ENCODE measurements at places on chromosomes 11 and 22.

GRCh38 chr22:41780746-41781505, 19.6 kb upstream of the CCDC134 start:
- peak; percentile 96 for DNase-seq

DNA sequence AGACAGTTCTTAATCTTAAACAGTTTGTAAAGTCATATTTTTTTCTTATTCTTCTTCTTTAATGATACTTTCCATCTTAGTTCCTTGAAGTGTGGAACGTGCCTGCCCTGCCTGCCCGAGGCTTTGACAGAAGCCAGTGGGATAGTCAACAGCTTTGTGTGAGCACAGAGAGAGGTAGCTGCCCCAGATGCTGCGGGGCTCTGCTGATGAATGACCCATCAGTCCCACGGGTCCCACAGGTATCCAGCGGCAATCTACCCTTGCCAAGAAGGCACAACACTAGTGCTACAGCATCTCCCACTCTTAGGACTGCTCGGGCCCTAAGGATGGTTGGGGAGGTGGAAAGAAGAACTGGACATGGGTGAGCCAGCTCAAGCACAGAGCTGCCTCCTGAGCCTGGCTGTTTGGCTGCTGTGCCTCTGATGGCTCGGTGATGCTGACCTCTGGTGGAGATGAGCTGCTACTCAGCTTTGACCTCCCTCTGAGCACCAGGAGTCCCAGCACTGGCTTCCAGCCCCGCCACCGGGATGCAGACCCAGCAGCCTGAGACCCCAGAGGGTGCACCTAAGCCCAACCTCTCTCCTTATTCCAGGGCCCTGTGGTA, 11.8 kb upstream of the APLNR start:
- DNase-seq = no peak

DNA sequence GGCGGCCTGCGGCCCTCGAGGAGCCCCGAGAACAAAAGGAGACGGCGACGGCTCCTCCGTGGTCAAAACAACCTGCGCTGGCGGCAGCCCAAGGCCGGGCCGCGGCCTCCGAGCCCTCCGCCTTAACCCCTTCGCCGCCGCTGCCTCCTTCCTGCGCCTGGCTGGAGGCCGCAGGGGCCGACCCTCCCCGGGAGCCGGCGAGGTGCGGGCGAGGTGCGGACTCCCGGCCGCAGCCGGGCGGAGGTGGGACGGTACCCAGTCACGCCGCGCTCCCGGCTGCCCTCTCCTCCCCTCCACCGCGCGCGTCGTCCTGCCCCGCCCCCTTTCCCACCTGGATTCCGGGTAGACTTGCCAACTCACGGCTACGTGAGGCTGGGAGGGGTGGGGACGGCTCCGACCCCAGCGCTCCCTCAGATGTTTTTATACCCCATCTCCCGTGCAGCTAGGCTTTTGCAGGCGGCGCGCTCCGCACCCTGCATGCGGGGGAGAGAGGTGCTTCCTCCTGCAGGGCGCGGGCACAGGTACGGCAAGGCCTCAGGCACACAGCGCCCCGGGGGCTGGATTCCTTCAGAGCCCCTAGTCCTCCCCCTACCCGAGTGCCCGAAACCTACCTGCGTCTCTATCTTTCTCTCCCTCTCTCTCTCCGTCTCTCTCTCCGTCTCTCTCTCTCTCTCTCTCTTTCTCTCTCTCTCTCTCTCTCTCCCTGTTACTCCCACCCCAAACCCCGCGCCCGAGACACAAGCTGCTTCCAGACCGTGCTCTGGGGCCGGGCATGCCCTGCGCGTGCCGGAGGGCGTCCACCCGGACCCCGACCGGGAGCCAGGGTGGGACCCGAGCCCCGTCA, 2.0 kb downstream of the PDGFB start:
- DNase-seq = peak; percentile 14

GRCh38 chr11:107676336-107677057, 35.4 kb downstream of the SLN start:
- no peak for DNase-seq

DNA sequence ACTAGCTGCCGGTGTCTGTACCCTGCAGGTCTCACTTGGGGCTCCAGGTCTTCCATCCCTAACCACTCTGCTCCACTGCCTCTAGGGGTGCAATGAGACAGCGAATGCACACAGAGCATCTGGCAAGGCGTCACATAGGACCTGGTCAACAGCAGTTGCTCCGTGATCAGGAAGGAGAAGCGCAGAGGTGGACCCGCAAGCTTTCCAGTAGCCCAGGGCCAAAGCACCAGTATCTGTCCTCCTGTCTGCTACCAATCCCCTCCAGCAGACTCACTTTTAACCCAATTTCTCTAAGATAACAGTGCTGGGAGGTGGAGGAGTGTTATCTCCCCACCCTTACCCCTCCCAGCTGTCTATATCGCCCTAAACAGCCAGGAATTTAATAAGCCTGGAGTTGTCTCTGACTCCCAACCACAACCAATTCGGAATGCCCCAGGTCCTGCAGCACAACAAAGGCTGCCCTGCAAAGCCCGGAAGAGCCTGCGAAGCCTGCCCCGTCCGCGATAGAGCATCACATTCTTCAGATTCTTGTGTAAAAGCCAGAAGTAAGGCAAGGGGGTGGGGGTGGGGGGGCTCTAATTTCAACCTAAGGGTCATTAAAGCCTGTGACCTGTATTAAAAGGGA, 19.3 kb downstream of the MYH9 start:
- DNase-seq = peak; percentile 56

- DNase-seq = no peak
Observed at GRCh38 chr22:24043958-24044357, 32.9 kb downstream of the CABIN1 start.

DNA sequence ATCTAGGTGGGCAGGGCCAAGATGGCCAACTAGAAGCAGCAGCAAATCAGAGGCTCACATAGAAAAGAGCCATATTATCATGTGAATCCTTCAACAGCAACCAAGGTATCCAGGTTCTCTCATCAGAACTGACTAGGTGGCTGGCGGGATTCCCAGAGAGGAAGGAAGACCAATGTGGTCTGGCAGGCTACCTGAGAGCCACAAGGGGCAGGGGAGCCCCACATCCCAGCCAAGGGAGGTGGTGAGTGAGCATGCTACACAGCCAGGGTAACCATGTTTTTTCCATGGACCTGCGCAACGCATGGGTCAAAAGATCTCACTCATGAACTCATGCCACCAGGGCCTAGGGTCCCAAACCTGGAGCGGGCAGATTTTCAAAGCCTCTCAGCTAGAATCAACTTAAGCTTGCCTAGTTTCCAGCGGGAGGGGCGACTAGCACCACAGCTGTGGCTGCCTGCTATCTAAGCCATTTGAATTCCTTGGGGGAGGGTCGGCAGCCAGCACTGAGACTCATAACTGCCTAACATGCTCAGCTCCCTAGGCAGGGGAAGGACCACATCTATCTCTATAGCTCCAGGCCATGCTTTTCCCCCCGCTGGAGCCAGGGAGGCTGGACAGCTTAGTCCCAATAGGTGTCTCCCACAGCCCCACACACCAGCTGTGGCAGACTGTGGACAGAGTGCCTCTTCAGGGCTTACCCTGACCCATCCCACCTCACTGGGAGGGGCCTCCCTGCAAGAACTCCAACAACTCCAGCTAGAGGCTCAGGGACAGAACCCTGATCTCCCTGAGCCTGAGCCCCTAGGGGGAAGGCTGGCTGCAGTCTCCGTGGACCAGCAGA, 28.7 kb upstream of the CASP12 start:
- DNase-seq = no peak

GRCh38 chr11:119207415-119207960, 1.3 kb downstream of the CBL start:
- DNase-seq = no peak

GRCh38 chr11:16891964-16892363, 122.2 kb downstream of the PLEKHA7 start:
- no peak for DNase-seq

DNA sequence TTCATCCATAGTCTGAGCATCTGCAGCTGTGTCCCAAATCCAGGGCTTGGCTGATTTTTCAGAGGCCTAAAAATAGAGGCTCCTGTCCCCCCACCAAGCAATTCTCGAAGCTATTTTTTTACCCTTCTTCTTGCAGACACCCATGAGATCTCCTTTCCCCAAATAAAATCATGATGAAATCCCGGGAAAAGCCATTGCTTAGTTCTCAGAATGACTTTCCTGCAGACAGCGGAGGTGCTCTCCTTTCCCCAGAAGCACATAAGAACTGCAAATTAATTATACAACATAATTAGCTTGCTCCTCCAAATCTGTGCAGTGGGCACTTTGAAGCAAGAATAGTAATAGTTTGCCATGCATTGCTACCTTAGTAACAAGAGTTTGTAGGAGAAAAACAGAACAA, 83.6 kb upstream of the ASPHD2 start:
- DNase-seq = no peak

DNA sequence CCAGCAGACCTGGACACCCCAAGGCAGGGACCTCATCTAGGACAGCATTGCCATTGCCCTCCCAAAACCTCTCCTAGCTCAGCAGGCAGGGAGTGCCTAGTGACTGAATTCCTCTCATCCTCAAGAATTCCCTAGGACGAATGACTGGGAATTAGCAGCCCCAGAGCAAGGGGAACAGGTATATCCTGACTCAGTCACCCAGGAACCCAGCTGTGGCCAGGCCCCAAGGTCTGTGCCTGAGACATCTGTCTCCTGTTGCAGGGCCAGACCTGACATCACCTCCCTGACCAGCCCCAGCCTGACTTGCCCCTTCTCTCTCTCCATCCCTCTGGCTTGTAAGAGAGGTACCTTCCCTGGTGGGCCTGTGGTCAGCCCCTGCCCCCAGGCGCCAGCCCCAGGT, 39.0 kb upstream of the SUSD2 start:
- DNase-seq = no peak

GRCh38 chr22:36373258-36373579, 14.5 kb downstream of the MYH9 start:
- no peak for DNase-seq

GRCh38 chr11:75237050-75237449, 3.5 kb upstream of the TPBGL start:
- no peak for DNase-seq

DNA sequence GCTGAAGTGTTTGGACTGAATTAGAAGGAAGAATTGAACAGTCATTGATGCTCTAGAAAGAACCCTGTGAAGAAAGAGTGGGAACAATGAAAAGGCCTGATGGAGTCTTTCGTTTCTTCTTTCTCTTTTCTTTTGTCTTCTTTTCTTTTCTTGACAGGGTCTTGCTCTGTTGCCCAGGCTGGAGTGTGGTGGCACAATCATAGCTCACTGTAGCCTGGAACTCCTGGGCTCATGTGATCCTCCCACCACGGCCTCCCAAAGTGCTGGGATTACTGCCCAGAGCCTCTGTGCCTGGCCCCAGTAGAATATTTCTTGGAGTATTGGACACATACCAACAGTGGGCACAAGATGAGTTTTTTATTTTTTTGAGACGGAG, 1.1 kb downstream of the FEN1 start:
- no peak for DNase-seq

GRCh38 chr22:28075358-28075981, 156.4 kb upstream of the PITPNB start:
- no peak for DNase-seq
